Stimulated activated CD4-positive, alpha-beta T cell treated with anti-CD3 and anti-CD28 coated beads, TNF-alpha, amount 100 ng/mL, for 48 hours (primary cell): ENCODE measurements at places on chromosomes 2 and 18.

DNA sequence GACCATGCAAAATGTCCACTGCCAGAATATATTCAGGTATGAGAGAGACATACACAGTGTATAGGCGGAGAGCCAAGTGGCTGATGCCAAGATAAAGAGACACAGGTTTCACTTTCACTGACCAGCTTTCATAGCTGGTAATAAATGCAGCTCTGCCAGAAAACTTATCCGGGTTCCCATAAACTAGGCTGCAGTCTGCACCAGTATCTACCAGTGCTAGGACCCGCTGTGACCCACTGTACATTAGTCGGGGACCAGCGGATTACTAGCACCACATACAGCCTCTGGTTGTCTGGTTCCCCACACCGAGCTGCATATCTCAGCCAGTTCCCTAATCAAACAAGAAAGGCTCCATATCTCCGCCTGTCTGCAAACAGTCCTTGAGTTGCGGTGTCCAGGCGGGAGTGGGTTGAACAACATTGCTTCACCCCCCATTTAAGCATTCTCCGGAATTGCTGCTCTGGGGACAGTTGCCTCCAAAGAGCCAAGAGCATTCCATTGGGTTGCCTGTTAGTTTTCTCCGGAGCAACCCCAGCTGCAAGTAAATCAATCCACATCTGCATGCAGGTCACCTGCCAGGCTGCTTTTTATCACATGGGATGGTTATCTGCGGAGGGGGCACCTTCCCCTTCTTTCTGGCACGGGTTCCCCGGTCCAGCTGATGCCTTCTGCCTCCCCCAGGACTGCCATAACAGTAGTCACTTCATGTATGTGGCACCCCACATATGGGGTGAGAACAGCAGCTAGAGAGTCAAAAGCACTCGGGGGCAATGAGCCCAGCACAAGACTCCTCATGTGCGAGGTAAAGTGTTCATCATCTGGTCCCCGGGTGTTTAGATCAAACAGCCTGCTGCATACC lies 18.0 kb upstream of the KLHL23 start:
- DNase-seq, result no peak

DNA sequence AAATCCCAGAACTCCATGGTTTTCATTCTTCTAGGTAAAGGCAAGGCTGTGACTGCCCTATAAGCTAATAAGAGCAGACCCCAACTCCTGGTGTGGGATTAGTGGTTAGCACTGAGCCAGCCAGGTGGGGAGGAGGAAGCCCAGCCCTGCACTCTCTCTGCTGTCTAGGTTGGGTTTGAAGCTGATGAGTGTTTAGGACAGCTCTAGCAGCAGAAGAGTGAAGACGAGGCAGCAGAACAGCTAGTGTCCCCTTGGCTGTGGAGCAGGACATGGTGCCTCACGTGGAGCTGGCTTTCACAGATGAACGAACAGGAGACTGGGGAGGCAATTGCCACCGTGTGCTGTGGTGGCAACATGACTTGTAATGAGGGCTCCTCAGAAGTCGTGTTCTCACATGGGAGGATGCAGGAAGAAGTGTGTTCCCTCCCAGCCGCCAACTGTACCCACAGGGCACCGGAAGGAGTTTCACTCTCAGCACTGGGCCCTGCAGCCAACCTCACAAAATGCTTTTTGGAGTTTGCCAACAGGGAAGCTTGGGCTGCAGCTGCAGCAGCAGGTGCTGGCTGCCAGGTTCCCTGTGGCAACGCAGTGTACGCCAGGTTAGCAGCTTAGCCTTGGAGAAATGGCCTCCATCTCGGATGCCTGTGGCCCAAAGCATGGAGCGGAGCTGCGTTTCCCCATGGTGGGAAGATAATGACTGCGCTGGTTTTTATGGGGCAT lies 328.2 kb downstream of the SETBP1 start:
- DNase-seq, result no peak

DNA sequence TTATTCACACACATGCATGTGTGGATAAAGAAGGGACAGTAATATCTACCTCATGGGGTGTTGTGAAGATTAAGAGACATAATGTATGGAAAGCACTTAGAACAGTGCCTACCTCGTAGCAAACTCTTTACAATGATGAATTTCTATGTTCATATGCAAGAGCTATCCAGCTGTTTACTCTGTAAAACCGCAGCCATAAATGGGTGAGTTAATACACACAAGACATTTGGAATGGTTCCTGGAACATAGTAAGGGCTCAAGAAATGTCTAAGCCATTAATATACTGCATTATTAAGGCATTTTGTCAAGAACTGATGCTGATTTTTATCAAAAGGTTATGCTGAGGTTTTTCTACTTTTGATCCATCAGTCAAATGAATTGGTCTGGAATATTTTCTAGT lies 1076.2 kb downstream of the TSN start:
- DNase-seq, result no peak

DNA sequence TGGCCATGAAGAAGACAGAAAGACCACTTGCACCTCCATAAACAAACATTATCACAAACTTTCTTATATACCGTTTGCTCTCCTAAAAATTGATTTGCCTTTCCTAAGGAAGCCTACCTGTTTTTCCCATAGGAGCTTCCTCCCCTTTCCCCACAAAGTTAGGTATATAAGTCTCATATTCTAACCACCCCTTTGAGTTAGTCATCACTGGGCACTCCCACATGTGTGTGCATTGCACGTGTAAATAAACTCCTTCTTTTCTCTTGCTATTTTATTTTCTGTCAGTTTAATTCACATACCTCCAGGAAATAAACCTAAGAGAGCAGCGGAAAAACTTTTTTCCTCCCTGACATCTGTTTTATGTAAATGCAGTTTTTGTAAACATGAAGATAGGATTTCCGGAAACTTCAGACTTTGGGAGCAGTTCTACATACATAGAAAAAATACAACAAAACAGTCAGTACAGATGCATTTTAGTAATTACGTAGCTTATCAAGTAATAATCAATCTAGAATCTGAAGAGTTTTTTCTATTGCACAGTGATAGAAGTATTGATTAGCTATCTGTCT lies 46.6 kb downstream of the PLCL1 start:
- no peak for DNase-seq

GRCh38 chr2:174771136-174771535 lies 6.9 kb upstream of the CHRNA1 start:
- no peak for DNase-seq

DNA sequence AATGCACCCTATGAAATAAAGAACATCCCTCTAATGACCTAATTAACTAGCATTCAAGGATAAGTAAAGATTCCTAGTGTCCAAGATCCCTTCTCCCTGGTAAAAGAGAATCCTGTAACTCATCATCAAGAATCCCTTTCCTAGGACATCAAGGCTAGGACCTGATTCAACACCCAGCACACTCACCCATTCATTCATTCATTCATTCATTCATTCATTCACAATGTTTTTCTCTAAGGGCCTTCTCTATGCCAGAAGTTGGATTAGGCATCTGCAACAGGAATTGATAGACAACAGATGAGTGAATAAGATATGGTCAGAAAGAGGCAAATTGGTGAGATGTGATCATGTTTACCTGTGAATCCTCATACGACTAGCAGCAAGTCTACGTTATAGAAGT lies 126.8 kb downstream of the OSR1 start:
- no peak for DNase-seq

DNA sequence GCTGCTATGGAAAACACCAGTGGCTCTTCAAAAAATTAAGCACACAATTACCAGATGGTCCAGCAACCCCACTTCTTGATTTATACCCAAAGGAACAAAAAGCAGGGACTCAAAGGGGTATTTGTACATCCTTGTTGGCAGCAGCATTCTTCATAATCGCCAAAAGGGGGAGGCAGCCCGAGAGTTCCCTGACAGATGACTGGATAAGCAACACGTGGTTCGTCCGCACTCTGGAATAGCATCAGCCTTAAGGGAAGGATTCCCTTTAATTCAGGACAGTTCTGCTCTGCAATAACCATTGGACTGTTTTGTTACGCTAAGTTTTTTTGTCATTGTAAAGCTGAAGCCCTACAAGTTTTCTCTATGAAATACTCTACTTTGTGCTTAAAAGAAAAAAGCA lies 76.7 kb upstream of the TWIST2 start:
- DNase-seq, result no peak

DNA sequence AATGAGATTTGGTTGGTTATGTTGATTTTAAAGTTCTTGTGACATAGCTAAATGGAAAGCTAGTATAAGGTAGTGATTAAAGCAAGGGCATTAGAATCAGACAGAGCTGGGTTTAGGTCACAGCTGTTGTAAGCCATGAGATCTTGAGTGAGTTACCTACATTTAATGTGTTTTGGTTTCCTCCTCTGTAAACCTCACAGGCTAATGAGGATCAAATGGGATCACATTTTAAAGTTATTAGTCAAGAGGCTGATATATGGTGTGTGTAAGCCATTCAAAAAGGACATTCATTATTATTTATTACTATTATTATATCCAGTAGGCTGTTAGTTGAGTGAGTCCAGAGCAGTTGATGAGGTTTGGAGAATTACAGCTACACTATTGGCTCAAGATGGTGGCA lies 416.2 kb downstream of the IRS1 start:
- no peak for DNase-seq

- DNase-seq, result no peak
Observed at GRCh38 chr2:172993931-172994717, 81.5 kb upstream of the MAP3K20 start.

- no peak for DNase-seq
Observed at GRCh38 chr2:73970850-73971471, 13.7 kb upstream of the TET3 start.

- DNase-seq, result no peak
Observed at GRCh38 chr2:13667415-13667757, 950.6 kb downstream of the TRIB2 start.

DNA sequence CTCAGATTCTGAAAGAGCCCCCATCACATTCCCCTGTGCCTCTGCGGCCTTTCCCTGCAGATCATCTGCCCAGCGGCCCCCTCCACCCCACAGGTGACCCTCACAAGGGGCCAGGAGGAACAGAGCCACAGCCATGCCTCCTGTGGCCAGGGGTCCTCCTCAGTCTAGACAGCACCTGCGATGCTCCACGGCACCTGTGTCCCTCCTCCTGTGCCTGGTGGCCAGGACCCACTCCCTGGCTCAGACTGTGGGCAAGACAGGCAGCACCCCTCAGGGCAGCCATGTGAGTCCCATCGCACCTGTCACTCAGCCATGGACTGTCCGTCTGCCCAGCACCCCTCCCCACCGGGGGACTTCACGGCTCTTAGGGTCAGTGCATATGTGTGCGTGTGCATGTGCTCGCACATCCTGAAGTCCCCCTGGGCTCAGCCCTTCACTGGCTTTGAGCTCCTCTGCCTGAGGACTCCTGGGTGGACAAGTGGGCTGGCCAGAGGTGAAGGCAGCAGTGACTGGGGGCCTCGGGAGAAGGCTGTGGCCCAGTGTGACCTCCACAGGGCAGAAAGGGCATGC lies 237.7 kb downstream of the ATAD2B start:
- no peak for DNase-seq

- DNase-seq, result no peak
Observed at GRCh38 chr2:219175928-219176817, 552 bp downstream of the CNPPD1 start.

DNA sequence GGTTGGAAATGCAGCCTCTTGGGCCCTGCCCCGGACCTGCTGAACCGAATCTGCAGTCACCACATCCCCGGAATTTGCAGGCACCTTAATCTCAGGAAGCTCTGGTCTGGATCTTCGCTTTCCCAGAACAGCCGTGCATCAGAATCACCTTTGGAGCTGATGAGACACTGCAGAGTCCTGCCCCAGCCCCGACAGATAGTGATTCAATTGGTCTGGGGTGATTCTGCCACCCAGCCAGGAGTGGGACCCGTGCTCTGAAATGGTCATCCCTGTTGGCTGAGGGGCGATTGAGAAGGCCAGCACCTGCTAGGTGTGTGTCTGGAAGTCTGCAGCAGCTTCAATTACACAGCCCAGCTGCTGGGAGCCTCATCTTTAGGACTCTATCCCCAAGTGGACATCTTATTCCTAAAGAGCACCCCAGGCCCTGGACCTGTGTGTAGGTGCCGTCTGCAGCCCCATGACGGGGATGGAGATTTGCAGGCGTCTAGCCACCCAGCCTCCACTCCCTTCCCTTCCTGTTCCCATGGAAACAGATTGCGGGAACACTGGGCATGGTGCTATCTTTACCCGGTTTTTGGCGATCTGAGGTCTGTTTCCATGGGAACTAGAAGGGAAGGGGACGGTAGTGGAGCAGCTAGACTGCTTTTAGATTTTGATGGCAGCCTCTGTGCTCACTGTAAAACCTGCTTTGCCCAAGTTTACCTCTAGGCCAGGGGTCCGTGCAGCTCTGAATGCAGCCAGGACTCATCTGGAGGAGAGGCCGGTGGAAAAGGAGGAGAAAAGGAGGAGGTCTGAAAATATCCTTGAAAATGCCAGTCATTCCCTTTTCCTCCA lies 156.1 kb downstream of the LDLRAD4 start:
- no peak for DNase-seq

DNA sequence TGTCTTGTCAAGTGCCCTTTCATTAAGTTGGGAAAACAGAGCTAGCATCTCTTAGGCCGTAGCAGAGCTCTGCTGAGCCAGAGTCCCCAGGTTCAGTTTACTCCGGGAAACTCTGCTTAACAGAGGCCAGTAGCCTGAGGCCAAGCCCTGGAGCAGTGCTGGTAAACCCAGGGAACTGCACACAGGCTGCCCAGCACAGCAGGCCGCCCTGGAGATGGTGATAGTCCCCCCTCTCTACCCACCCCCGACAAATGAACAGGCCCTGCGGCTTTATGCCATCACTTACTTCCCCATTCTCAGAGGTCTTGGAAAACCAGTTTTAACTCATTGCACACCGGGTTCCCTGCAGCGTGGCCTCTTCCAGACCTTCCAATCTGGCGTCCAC lies 3.5 kb downstream of the CNNM4 start:
- DNase-seq, result no peak

DNA sequence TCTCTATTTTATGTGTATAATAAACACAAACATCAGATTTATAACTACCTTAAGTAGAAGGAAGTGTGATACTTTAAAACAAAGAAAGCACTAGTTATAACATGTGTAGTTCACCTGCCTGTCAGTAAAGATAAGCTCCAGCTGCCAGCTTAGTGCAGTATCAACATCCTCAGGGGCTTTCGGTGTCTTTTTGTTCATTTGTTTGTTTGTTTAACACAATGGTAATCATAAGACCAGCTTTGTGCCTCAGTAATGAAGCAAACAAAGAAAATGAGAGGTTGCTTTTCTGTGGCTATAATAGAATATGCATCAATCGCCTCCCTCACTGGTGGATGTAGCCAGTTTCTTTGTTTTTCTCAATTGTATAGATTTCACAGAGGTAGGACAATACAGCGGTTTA lies 1499.0 kb upstream of the TMEFF2 start:
- DNase-seq, result no peak

GRCh38 chr2:128775914-128776285 lies 457.2 kb upstream of the HS6ST1 start:
- DNase-seq, result no peak

- DNase-seq, result no peak
Observed at GRCh38 chr2:100303744-100304143, 18.6 kb downstream of the LONRF2 start.

DNA sequence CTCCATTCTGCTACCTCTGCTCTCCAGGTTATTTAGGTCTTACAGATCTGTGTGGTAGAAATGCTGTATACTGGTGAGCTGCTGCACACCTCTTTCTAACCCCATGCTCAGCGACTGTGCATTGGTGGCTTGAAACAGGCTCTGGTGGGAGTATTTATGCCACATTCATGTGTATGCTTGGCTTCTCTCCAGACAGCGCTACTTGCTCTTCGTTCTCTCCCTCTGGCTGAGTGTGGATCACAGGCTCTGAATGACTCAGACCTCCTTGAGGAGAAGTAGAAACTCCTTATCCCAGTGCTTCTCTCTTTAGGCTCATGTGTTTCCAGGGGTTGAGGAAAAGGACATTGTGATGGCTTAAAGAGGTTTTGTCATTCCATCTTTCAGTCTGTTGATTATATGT lies 54.9 kb downstream of the FHOD3 start:
- DNase-seq, result no peak

GRCh38 chr2:64771737-64772136 lies 118.0 kb upstream of the SERTAD2 start:
- DNase-seq, result no peak
